ENCODE measurements at places on chromosomes 5 and 9.
A peak's percentile ranks its signal among the peaks of the same experiment; 100 is the strongest.

GRCh38 chr9:37410969-37411785 lies 11.3 kb upstream of the GRHPR start:
- DNase-seq: no peak

- no peak for DNase-seq
Measured at GRCh38 chr5:60887746-60888145, 43.7 kb upstream of the ELOVL7 start.

DNA sequence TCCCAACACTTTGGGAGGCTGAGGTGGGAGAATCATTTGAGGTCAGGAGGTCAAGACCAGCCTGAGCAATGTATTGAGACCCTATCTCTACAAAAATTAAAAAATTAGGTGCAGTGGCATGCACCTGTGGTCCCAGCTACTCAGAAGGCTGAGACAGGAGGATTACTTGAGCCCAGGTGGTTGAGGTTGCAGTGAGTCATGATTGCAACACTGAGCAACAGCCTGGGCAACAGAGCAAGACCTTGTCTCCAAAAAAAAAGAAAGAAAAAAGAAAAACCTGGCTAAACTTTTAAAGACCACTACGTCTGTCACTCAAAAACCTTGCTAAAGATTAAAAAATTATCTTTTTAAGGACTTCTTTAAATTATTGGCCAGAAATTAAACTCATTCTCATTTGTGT lies 59.8 kb upstream of the ABCA1 start:
- no peak for DNase-seq

GRCh38 chr5:159837860-159838259 lies 78.4 kb upstream of the ADRA1B start:
- no peak for DNase-seq

DNA sequence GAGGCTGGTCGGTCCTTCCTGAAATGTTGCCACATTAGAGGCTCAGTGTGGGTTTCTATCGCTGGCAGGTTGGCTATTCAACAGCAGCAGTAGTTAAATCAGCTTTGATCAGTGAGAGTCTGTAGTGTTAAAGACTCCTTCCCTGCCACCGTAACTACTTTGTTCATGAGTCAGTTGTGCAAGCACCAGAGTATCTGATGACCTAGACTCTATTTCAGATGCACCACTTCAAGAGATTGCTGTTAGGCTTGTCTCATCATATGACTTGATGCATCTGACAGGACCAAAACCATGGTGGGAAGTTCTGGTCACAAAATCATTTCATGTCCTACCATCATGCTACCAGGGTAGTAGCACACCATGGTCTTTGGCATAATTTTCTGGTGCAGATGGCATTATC lies 482.7 kb upstream of the MPDZ start:
- no peak for DNase-seq

DNA sequence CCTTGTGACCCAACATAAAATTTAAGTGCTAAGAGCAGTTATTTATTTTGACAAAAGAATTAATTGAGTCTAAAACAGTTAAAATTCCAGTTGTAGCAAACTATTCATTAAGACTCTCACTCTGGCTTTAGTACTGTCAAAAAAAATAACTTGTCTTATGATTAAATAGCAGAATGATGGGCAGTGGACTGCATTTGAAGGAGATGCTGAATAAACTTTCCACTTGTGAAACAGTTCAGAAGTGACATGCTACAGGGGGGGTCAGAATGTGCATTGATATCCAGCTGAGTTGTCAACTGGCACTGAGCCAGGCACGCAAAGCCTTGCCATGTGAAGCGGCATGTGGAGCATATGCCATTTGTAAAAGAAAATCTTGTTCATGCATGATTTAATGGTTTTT lies 76.0 kb downstream of the FCHO2 start:
- DNase-seq: peak; percentile 80

- no peak for DNase-seq
Measured at GRCh38 chr5:164555809-164556208, 1050.4 kb downstream of the MAT2B start.

- DNase-seq: no peak
Measured at GRCh38 chr5:136005476-136005875, 23.3 kb upstream of the TGFBI start.

DNA sequence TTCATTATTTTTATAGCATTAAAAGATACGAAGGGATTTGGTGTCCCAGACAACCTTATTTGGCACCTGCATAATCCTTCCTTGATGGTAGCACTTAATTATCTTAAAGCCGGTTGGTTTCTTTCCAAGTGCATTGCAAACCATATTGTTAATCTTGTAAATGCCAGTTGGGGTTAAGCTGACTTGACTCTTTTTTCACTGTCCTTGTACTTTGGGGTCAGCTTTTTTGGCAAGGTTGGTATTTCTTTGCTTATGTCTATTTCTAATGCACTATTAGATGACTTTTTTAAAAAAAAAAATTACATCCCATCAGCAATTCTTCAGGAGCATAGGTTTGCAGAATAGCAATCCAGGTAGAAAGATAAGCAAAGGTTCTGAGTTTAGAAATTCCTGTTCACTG lies 466.8 kb upstream of the TLE4 start:
- DNase-seq: no peak

GRCh38 chr9:83007521-83008300 lies 55.2 kb downstream of the RASEF start:
- no peak for DNase-seq

- DNase-seq: no peak
Measured at GRCh38 chr5:41517909-41518308, 7.5 kb upstream of the PLCXD3 start.

DNA sequence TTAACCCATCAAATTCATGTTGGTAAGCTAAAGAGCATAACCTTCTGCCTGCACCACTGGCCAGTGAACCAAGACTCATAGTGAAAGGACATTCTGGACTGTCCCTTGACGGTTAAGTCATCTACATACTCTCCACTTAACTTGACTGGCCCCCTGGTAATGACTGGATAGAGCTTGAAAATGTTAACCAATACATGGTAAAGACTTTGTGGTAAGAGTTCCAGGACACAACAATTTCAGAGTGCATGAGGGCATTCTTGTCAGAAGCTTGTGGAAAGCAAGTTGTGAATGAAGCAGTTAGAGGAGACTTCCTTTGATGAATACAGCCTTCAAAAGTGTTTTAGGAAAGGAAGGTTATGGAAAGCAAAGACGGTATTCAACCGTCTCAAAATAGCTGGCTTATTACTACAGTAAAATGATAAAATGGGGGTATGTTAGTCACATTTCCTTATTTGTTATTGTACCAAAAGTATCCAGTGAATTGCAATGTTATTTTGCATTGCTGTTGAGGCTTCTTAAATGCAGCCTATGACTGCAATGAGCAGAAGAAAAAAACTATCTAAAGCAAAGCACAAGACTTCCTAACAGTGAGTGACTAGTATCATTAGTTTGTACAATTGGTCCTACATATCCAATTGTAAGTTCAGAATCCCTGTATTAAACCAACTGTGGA lies 47.2 kb upstream of the DAB2 start:
- no peak for DNase-seq

GRCh38 chr9:121860744-121861143 lies 209.3 kb downstream of the DAB2IP start:
- DNase-seq: no peak
